ENCODE measurements at places on chromosomes 2 and 18.

DNA sequence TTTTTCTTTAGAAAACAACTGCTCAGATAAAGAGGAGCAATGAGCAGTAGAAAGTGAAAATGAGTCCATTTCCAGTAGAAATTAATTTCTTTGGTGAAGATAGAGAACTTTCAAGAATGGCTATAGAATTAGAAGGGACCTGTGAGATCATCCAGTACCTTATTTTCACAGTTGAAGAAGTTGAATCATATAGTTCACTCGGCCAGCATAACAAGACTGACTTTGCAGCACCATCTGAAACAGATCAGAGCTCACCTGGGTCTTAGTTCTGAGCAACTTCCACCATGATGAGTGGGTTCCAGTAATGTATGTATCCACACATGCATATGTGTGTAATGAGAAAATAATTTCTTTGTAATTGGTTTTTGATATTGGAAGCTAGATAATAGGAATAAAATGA lies 58.6 kb downstream of the CERS6 start:
- no peaks in the 10 kb centered on the region for H3K36me3 ChIP-seq
- no peak overlapping the region for H3K4me3 ChIP-seq
- H3K27me3 ChIP-seq: no peaks in the 10 kb centered on the region
- H3K4me1 ChIP-seq: peaks cover 4% of the 10 kb centered on the region
- no peak overlapping the region for H3K27ac ChIP-seq
- DNase-seq: no peak

DNA sequence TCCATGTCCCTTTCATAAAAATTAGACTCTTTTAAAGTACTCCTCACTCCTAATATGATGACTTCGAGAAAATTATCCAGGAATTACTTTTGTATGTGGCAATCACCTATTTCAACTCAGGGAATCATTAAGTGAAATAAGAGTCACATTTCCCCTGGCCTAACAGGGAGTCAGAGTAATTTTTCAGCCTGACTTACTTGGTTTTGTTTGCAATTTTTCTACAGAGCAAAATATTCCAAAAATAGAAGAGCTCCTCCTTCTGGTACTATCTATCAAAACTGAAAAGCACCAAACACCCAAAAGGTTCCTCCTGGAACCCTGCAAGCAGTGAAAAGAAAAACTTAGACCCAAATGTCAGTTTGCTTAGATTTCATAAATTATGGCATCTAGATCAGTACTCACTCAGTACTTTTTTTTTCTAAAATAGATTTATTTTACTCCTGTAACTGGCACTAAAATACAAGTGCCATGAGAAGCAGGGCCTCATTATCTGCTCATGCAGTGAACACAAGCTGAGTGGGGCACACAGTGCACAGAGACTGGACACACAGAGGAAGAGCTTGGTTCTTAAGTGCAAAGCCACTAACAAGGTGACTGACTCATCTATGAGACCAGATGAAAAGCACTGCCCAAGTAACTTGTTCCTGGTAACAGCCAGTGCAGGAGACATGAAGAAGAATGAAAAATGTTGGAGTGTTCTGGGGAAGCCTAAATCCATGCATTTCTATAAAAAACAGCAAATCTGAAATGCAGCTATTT lies 28.7 kb downstream of the ACAA2 start:
- H3K27me3 ChIP-seq: no peaks in the 10 kb centered on the region
- DNase-seq: no peak
- H3K27ac ChIP-seq: no peak overlapping the region
- no peaks in the 10 kb centered on the region for H3K4me1 ChIP-seq
- H3K4me3 ChIP-seq: no peak overlapping the region

DNA sequence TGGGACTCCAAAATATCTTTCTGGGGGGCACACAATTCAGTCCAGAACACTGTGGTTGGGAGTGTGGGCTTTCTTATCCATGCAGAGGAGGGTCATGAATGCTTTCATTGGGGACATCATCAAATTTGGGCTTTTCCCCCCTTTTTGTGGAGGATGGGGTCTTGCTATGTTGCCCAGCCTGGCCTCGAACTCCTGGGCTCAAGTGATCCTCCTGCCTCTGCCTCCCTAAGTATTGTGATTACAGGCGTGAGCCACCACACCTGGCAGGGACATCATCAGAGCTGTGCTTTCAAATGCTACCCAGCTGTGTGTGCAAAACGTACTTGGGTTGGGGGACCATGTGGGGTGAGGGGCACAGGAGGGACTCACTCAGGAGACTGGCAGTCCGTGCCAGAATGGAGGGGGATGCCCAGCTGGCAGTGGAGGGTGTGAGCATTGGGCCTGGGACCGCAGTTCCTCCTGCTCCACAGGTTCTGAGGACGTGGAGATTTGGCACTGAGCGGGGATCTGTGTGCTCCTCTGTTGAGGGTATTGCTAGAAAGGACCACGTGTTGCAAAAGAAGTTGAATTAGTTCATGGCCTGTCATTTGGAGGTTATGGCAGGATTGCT lies 24.4 kb downstream of the EMILIN2 start:
- H3K27ac ChIP-seq: no peak overlapping the region
- H3K36me3 ChIP-seq: no peaks in the 10 kb centered on the region
- H3K4me3 ChIP-seq: no peak overlapping the region
- DNase-seq: no peak

DNA sequence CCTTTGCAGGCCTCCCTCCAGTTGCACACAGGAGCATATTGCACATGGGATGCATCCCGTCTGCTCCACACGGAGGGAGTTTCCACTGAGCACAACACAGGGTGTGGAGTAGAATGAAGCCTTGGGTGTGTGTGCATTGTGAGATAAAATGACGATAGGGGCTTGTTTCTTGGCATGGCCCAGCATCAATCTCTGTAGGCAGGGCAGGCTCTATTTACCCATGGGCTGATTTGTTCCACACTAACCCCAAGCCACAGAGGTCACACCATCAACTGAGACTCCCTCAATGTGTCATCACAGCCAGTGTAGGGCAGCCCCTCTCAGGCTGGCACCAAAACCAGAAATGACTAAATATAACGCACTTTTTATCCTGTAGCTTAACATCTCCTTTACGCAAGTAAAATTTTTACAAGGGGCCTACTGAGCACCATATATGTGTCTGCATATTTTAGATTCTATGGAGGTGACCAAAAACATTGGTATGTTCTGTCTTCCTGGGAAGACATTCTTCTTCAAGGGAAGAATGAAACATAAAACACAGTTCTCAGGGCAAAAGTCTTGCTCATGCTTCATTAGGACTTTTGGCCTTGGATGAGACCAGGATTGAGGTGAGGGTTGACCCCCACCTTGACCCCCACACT lies 2.7 kb upstream of the GKN1 start:
- no peak overlapping the region for H3K27ac ChIP-seq
- no peak for DNase-seq
- no peaks in the 10 kb centered on the region for H3K36me3 ChIP-seq

- no peak overlapping the region for H3K27ac ChIP-seq
- H3K36me3 ChIP-seq: no peaks in the 10 kb centered on the region
- peaks cover 7% of the 10 kb centered on the region for H3K4me1 ChIP-seq
- H3K4me3 ChIP-seq: no peak overlapping the region
- H3K27me3 ChIP-seq: no peaks in the 10 kb centered on the region
Measured at GRCh38 chr18:56000041-56000440, 412.0 kb upstream of the TCF4 start.

GRCh38 chr2:12556762-12557161 lies 160.0 kb upstream of the TRIB2 start:
- no peaks in the 10 kb centered on the region for H3K27me3 ChIP-seq
- H3K27ac ChIP-seq: no peak overlapping the region
- no peak overlapping the region for H3K4me3 ChIP-seq
- no peak for DNase-seq
- H3K4me1 ChIP-seq: peaks cover 5% of the 10 kb centered on the region
- no peaks in the 10 kb centered on the region for H3K36me3 ChIP-seq
